Stimulated activated CD8-positive, alpha-beta memory T cell treated with anti-CD3 and anti-CD28 coated beads, Interleukin-12 subunit alpha, Interleukin-12 subunit beta, amount 100 ng/mL, for 4 hours (primary cell): ENCODE measurements at places on chromosomes 5 and 9.
A peak's percentile ranks its signal among the peaks of the same experiment; 100 is the strongest.

- DNase-seq = no peak
Observed at GRCh38 chr9:2985343-2985742, 141.4 kb upstream of the PUM3 start.

DNA sequence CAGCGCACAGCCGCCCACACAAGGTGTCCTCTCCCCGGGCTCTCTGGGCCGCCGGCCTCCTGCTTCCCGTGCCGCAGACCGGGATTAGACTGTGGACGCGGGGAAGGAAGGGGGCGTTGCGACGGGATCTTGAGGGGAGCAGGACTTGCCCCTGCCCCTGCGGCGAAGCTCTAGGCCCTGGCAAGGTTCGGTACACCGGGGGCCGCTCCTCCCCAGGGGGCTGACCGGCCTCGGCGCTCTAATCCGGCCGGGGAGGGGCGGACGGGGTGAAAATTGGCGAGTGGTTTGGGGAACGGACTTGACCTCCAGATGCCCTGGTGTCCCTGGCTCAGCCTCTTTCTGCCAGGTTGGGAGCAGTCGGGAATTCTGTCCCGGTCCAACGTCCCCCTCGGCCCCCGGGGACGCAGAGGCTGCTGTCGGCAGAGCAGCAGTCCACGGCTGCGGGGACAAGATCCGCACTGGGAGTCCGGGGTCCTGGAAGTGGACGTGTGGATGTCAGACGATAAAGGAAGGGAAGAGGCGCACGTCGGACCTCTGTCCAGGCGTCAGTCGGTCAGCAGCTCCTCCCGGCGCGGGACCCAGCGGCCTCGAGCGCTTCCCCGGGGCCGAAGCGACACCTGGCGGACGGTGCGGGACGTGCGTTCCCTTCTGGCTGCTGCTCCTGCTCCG is 1.9 kb upstream of the CNTFR start:
- peak; percentile 53 for DNase-seq

- no peak for DNase-seq
Observed at GRCh38 chr5:175246242-175246888, 197.6 kb downstream of the DRD1 start.

GRCh38 chr5:143061161-143061945 is 291.2 kb downstream of the ARHGAP26 start:
- DNase-seq = no peak

DNA sequence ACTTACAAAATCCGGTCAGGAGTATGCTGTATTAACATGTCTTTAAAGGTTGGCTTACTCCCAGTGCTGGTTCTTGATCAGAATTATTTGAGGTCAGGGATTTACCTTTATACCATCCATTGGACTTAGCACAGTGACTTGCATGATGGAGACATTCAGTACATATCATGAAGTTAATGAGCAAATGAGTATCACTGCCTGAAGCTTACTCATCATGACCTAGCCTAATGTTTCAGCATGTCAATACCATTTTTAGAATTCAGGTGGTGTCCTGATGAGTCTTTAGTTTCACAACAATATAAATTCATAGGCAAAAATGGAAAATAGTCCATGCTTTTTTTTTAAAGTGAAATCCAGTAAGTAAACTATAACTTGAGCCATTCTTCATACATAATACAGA is 226.0 kb upstream of the C9orf72 start:
- no peak for DNase-seq

DNA sequence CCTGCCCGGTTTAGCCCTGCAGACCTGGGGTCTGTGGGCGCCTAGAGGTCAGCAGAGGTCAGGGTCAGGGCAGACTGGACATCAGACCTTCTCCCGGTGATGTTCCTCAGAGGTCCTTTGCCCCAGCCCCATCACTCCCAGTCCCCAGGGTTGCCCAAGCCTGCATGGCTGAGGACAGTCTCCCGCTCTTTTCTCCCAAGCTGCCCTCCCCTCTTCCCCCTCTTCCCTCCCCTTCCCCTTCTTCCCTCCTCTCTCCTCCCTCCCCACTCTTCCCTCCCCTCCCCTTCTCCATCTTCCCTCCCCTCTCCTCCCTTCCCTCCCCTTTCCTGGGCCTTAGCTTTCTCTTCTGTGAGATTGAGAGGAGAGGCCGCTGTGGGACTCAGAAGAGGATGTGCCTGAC is 10.4 kb downstream of the LHX3 start:
- DNase-seq = no peak

GRCh38 chr9:135701959-135702721 is at the start of gene KCNT1:
Gene KCNT1, plus strand, starts transcription at chr9:135702185. Its CDS starts 74 bp downstream, at chr9:135702259.
- DNase-seq = peak; percentile 21

GRCh38 chr9:74951107-74951720 is 1.5 kb downstream of the C9orf40 start:
- DNase-seq = no peak

DNA sequence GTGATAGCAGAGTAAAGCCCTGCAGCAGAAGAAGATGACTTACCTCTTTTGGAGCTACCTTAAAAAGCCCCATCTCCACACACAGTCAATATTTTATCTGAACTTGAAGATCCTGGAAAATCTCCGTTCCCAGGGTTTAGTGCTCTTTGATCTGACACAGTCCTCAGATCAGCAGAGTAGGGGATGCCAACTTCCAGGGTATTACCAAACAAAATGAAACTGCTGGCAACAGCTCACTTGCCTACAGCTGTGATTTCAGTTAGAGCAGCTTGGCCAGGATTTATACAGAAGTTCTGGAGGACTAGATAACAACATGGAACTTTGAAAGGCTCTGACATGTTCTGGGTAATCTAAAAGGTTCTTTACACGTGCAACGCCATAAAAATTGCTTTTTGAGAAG is 1537.8 kb upstream of the ACO1 start:
- no peak for DNase-seq

DNA sequence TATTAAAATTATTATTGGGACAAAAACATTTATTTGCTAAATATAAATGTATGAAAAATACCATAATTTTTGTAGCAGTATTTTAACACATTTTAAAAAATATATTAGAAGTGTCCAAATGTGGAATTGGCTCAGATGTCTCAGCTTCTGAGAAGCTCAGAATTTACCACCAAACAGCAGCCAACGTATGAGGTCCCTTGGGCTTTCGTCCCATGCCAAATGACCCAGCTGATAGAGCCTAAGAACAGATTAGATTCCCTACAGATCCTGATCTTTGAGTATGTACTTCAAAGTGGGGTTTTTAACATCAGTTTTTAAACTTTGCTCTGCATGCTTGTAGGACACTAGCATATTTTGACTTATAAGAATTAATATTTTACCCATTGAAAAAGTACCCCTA is 77.3 kb upstream of the RPS23 start:
- no peak for DNase-seq

GRCh38 chr9:131220485-131220884 is 55.8 kb downstream of the FAM78A start:
- DNase-seq = no peak

- no peak for DNase-seq
Observed at GRCh38 chr5:153745778-153746395, 255.4 kb downstream of the GRIA1 start.

GRCh38 chr5:123261752-123262151 is 161.5 kb downstream of the CEP120 start:
- DNase-seq = no peak

GRCh38 chr5:96655506-96655905 is 6.7 kb upstream of the CAST start:
- no peak for DNase-seq

DNA sequence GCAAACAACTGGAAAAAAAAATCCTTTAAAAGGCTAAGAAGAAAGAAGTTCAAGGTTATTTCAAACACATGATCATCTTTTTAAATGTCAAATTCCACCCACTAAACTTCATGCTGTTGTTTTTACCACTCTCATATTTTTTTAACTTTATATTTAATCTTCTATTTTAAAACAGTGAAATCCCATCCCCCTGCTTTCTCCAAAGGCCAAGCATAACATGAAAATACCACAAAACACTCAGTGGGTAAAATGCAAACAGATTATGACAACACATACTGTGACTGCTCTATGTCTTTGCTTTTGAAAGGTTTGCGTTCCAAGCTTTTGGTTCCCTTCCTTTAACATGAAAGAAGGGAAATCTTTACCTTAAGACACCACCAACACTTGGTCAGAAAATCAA is 127.6 kb downstream of the SNCAIP start:
- no peak for DNase-seq

DNA sequence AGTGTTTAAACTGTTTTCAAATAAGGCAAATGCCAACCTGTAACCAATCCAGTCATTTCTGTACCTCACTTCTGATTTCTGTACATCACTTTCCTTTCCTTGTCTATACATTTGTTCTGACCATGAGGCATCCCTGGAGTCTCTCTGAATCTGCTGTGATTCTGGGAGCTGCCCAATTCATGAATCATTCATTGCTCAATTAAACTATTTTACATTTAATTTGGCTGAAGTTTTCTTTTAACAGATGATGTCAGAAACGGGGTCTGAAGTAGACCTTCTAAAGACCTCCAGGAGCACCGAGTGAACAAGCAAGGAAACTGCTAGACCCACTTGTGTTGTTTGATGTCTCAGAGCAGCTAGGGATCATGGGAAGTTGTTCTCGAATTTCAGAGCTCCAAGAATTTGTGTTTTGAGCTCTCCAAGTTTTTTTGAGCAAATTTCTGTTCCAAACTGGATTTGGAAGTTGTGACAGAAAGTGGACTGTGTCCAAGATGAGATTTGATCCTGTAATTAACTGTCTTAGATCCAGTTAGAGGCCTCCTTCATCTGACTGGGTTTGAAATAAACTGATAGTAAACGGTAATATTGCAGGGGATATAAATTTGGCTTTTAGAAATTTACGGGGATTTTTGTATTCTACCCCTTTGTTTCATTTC is 490.8 kb upstream of the ST8SIA4 start:
- no peak for DNase-seq

DNA sequence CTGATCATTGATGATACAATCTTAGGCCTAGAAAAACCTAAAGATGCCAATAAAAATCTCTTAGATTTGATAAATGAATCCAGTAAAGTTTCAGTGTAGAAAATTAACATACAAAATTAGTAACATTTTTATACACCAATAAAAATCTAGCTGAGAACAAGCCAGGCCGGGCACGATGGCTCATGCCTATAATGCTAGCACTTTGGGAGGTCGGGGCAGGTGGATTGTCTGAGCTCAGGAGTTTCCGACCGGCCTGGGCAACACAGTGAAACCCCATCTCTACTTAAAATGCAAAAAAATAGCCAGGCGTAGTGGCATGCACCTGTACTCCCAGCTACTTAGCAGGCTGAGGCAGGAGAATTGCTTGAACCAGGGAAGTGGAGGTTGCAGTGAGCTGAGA is 84.4 kb downstream of the SLCO6A1 start:
- no peak for DNase-seq

DNA sequence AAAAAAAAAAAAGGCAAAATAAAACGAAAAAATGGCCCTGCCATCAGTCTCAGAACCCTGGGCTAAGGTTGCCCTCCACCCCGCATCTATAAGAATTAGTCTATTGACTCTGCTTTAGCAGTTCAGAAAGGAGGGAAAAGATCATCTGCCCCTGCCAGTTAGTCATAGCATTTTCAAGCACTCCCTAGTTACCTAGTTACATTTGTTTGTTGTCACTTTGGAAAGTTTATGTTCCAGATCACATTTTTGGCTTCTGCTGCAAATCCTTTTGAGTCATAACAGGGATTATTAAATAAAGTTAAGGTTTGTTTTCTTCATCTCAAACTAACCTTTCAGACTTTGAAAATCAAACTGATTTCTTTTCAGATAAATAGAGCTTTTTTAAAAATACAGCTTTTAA is 52.1 kb downstream of the AQP7 start:
- DNase-seq = no peak

- no peak for DNase-seq
Observed at GRCh38 chr5:1036504-1037122, 28.0 kb downstream of the NKD2 start.

DNA sequence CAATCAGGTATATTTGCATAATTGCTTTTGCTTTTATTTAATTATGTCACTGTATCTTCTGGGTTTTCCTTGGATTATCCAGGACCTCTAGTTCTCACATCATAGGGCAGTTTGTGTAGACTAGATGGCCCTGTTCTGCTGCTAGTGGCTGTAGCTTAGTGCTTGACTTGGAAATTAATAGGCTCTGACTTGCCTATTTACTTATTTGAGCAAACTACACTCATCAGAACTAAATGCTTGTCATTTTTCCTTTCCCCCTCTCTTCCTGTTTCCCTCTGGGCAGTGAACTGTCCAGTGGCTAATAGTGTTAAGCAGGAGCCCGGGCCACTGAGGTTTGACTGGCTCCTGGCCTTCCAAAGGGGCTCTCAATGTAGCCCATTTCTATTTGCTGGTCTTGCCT is 135.7 kb downstream of the MAN2A1 start:
- DNase-seq = no peak

- no peak for DNase-seq
Observed at GRCh38 chr5:60346393-60346792, 353.6 kb downstream of the DEPDC1B start.

GRCh38 chr5:52269859-52270258 is 517.9 kb upstream of the ITGA1 start:
- DNase-seq = no peak

DNA sequence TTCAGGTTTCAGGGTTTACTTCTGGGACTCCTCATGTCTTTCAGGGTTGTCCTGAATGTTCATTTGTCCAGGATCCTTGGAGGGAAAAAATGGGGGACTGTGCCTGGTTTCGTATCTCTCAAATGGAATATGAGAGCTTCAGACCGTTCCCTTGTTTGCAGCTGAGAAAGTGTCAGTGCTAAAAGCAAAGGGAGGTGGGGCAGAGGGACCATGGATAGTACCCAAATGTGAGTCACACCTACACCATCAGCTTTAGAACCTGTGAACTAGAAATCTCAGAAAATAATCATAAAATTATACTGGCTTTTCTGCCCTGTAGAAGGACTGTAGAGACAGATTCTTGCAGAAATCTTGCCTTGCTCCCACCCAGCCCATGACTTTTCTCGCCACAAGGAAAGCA is 84.3 kb upstream of the TAF11L2 start:
- no peak for DNase-seq

DNA sequence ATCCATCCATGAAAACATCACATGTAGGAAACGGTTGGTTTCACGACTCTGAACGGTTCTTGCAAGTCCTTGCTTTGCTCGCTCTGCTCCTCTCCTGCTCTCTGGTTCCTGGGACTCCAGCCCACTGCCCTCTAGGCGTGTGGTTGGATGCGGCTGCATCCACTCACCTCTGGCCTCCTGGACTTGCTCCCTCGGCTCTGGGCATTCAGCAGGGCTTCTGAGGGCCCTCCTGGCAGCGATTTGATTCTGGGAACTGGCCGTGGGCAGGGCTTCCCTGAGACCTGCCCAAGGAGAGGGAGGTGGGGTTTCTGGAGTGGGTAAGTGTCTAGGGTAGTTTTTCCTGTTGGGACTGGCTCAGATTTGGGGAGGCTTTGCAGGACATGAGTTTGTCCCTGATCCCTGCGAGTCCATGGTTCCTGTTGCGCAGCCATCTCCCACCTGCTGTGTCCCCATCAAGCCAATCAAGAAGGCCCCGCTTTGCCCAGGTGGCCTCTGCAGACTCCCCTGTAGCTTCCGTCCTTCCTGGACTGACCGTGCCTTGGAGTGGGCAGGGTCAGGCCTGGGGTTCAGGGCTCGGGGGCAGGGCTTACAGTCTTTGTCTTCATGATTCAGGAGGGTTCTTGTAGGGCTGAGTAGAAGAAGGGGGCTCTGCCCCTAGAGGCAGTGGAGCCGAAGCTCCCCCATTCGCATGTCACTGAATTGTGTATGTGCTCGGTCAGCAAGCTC is 192.3 kb downstream of the CACNA1B start:
- no peak for DNase-seq
